ENCODE measurements at places on chromosomes 4 and X.

DNA sequence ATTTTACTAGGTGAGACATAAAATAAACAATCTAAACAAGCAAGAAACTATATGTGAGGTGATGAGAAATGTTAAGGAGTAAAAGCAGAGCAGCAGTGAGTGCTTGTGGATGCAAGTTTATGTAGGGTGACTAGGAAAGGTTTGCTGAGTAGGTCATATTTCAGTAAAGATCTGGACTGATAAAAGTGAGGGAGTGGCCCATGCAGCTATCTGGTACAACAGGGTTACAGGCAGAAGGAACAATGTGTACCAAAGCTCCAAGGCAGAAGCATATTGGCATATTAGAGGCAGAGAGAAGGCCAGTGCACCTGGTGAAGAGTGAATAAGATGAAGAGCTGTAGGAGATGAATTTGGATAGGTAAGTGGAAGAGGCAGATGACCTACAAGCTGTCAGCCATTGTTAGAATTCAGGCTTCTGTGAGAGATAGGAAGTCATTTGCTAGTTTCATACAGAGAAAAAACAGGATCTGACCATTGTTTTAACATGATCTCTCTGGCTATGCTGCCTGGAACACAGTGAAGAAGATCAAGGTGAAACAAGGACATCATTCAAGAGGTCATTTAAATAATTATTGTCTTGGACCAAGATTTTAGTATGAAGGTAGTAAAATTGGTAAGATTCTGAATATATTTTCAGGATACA is 274.6 kb downstream of the ANKRD50 start:
- DNase-seq, result no peak

DNA sequence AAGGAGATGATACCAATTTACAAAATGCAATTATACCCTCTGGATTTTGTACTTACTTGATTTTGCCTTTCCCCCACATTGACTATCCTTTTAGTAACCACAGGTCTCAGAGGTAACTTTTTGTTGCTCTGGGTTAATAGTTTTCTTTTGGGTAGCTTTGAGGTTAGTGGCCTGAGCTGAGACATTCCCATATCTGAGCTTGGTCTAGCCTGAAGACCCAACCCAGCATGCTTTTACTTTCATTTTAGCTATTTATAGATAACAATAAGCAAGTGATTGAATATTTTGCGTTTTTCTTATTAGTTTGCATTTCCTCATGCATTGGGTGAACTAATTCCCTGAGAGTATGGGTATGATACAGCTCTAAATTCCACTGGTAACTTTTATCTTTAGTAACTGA is 11.8 kb downstream of the HTN1 start:
- DNase-seq, result no peak

DNA sequence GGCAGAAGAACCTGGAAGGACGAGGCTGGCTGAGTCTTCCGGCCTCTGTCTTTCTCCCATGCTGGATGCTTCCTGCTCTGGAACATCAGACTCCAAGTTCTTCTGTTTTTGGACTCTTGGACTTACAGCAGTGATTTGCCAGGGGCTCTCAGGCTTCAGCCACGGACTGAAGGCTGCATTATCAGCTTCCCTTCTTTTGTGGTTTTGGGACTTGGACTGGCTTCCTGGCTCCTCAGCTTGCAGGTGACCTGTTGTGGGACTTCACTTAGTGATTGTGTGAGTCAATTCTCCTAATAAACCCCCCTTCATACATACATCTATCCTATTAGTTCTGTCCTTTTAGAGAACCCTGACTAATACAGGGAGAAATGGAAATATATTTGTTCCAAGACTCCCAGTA is 265.8 kb downstream of the PCDH18 start:
- no peak for DNase-seq

DNA sequence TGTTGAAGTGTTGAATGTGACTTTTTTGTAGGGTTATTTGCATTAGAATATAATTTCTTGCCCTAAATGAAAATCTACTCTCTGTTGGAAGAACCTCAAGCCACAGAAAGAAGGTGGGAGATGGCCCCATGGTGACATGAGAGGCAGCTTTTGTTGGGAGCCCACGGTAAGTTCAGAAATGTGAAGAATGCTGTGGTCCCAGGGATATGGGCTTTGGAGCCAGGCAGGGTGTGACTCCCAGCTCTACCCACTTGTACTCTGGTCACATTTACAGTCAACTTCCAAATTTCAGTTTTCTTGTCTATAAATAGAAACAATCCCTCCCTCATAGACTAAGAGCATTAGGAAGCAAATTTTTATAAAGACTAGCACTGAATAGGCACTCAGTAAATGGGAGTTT is 177.8 kb downstream of the RAB28 start:
- DNase-seq, result no peak

DNA sequence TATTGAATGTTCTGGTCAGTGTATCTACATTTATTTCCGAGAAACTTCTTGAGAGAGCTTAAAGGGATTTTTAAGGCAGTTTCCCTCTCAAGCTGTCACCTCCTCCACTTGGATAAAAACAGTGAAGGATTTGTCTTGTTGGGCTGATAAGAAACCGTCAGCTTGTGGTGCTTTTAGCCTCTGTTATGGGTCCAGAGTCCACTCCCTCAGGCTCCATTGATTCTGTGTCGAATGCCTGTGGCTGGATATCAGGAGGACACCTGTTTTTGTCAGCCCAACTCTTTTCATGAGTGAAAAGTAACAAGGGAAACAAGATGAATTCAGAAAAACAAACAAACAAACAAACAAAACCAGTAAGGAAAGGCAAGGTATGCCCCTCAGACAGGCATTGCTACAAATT is 12.4 kb downstream of the CLCN4 start:
- no peak for DNase-seq

GRCh38 chr4:166277853-166278252 is 404.8 kb downstream of the TLL1 start:
- DNase-seq, result no peak

GRCh38 chr4:145130130-145130529 is 32.0 kb downstream of the ABCE1 start:
- no peak for DNase-seq
